ENCODE measurements at places on chromosomes 7 and 10.

- DNase-seq = no peak
These were observed 28.7 kb downstream of the VTI1A start for GRCh38 chr10:112475575-112476218.

DNA sequence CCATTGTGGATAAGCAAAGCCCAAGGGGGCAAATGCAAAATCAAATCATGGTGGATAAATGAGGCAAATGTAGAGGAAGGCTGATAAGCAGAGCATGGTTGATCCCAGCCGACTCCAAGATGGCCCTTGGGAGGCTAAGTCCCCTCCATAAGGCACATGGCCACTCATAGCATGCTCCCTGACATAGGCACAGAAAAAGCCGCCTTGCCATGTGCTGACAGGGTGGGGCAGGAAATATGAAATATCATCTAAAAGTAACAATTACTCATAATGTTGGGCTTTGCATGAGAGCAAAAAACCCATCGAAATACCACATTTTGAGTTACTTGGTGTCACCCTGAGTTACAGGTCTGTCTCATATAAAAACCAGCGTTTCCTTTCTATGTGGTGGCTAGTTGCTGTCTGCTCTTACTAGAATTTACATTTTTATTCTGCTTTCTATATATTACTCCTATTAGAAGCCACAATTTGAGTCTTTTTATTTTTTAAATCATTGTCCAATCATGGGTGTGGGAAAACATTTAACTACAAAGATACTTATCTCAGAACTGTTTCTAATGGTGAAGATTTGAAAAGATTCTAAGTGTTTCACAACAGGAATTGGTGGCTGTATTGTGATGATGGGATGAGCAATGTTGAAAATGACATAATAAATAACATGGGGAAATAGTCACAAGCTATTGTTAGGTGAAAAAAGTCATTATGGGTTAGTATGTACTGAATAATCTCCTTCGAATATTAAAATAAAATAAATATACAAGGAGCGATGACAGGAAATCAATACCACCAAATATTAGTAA, 102.7 kb downstream of the CUBN start:
- peak; percentile 96 for DNase-seq

- DNase-seq = no peak
These were observed 22.6 kb upstream of the PRTFDC1 start for GRCh38 chr10:24974976-24975375.

GRCh38 chr10:30057421-30057841, 2.0 kb downstream of the JCAD start:
- DNase-seq = no peak

DNA sequence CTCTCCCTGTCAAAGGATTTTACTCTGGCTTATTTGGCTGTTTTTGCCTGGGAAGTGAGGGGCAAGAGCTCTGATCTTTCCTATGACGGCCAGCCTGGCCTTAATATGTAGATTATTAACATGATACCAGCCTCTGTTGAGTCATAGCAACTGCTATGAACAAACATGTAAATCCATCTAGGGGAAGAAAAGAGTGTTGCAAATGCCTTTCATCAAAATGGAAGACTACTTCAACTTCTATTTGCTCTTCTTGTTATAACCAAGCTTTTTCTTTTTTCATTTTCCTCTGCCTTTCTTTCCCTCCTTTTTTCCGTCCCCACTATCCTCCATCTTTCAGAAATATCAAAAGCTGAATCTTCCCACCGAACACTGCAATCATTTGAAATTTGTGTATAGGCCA, 46.6 kb downstream of the BTRC start:
- no peak for DNase-seq

GRCh38 chr10:131387018-131387529, 75.6 kb upstream of the TCERG1L start:
- DNase-seq = no peak

DNA sequence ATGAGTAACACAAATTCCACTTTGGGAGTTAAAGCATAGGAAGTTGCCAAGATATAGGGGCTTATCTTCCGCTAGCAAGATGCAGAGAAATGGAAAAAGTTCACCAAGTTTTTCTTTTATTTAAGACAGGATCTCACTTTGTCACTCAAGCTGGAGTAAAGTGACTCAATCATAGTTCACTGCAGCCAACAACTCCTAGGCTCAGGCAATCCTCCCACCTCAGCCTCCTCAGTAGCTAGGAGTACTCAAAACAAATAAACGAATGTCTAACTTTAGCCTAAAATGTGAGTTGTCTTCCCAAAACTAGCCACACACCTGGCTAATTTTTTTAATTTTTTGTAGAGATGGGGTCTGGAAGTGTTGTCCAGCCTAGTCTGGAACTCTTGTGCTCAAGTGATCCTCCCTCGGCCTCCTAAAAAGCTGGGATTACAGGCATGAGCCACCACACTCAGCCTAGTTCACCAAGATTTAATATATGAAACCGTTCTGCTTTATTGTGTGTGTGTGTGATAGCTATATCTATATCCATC, 9.9 kb downstream of the VIM start:
- DNase-seq = no peak

GRCh38 chr7:50962962-50963374, 180.3 kb upstream of the GRB10 start:
- DNase-seq = no peak

DNA sequence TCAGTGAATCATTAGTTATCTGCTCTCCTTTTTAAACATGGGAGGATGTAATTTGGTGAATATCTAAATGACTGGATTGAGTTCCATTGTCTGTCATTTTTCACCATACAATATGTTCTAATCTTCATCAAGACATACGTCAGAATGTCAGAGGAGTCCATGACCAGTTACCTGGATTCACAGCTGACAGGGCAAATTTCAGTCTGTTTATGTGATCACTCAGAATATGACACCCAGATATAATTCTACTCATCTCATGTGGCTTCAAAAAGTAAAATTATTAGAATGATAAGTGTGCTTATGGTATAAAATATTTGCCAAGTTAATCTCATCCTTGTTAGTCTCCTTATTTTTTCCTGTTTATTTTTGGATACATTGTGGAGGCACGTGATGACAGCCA, 150.2 kb downstream of the CDC14C start:
- DNase-seq = no peak

DNA sequence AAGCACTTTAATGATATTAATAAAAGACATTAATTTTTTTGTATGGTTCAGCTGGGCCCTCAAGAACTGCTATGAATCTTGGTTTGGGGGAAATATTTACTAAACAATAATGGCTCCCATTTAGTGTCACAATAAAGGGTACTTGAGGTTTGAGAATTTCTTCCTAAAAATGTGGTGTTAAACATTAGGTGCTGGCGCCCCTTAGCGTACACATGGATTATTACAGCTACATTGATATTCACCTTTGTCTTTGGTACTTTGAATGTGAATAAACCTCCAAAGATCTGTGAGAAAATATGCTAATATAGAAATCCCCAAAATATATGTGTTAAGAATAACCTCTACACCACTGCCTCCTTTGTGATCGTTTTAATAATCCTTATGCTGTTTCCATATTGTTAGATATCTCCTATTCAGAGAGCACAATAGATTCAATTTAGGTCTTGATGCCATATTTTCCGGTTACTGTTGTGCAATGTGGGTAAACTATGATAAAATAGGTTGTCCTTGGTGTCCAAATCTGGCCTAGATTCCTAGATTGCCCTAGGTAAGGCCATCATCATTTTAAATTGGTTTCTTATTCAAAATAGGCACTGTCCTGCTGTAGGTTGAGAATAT, 161.8 kb upstream of the CACNA2D1 start:
- peak; percentile 10 for DNase-seq

GRCh38 chr10:42934351-42934811, 142.5 kb upstream of the RET start:
- DNase-seq = no peak

DNA sequence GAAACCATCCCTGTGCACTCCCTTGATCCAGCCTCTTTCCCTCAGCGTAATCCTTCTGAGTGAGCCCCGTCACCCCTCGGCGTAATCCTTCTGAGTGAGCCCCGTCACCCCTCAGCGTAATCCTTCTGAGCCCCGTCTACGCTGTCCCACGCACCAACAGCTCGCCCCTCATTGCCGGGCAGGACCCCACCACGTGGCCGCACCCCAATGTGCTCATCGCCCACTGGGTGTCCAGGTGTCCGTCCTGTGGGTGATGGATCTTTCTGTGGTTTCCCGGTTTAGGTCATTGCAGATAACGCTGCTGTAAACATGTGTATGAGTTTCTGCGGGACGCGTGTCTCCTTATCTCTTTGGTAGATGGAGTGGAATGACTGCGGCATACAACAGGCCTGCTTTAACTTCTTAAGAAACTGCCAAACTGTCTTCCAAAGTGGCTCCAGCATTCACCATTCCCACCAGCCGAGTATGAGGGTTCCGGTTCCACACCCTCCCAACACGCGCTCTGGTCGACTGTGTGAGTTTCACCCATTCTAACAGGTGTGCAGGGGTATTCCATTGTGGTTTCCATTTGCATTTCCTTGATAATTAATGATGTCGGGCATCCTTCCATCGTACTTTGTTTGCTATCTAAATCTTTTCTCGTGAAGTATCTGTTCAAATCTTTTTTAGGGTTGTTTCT, 42.1 kb upstream of the NKX6-2 start:
- DNase-seq = no peak

GRCh38 chr10:9004736-9005135, 950.2 kb downstream of the GATA3 start:
- no peak for DNase-seq

- DNase-seq = no peak
These were observed 76.8 kb downstream of the TPST1 start for GRCh38 chr7:66281678-66282590.

DNA sequence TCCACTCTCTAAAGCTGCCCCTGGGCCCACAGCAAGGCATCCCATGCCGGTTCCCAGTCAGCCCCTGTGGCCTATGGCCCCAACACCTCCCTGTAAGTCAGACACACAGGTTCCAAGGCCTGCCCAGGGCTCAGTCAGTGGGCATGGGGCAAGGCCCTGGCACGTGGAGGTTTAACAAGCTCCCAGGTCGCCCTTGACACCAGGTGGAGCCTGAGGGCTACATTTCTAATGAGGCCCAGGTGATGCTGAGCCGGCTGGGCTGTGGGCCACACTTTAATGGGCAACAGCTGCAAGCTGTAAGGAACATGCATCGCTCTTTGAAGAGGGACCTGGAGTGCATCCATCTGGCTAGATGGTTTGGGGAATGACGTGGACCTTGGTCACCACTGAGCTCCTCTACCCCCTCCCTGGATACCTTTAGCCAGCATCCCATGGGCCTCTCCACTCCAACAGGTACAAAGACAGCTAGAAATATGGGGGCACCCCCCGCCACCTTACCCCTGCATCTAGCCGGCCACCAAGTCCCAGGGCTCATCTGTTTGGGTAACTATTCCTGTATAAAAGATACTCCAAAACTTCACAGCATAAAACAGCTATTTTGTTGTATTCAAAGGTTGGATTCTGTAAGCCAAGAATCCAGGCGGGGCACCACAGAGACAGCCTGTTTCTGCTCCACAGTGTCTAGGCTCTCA, 122.5 kb downstream of the OAT start:
- DNase-seq = no peak

DNA sequence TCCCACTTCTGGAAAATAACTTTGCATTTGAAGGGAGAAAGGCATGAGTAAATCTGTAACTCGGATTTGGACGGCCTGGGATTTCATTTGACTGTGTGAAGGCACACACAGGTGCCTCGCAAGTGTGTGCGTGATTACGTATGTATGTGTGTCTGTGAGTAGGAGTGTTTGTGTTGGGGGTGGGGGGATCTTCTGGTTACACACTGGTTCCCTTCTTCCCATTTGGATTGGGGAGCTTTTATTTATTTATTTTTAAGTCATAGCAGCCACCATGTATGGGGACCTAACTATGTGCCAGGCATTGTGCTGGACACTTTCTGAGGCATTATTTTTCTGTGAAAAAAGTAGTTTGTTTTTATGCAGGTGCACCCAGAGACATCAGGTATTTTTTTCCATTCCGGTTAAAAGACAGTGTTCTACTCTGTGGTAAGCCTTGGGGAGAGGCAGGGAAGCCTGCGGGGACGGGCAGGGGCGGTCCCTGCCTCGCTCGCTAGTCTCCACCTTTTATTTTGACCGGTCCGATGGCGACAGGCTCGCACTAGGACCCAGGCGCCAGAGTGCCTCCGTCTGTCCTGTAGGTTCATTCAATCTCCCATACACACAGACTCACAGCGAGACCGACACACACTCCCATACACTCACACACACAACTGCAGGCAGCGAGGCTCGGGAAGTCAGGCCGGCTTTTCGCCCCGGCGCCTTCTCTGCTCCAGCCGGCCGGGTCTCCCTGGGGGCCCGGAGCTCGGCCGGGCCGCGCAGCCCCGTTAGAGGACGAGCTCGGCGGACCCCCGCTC, at the start of gene MXI1:
Gene MXI1, plus strand, starts transcription at position 595 of the 794 bp plus-strand sequence. CDS start 204 bp downstream, outside the sequence.
- DNase-seq = peak; percentile 62

DNA sequence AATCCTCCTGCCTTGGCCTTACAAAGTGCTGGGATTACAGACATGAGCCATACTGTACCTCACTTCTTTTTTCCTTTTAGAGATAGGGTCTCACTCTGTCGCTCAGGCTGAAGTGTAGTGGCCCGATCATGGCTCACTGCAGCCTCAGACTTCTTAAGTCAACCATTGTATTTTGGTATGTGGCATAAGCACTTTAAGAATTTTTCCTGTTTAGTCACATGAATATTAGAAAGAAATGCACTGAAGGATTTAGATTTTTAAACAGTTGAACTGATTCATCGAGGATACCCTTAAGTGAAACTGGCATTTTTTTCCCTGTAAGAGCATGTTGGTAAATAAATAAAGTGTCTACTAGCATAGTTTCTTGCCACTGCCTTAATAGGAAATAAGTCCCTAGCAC, 319.3 kb upstream of the CACNA2D1 start:
- no peak for DNase-seq

GRCh38 chr10:89392974-89393373, 551 bp downstream of the IFIT1 start:
- no peak for DNase-seq

GRCh38 chr10:109770663-109771062, 152.6 kb downstream of the XPNPEP1 start:
- DNase-seq = no peak

- peak; percentile 6 for DNase-seq
These were observed 514 bp upstream of the GAD2 start for GRCh38 chr10:26215935-26216584.

Measured in activated CD4-positive, alpha-beta T cell treated with anti-CD3 and anti-CD28 coated beads, Interleukin-2, Interleukin-4, amounts not matched to agents 100 ng/mL and 50 ng/mL, durations not matched to agents 16 hours and 8 hours (primary cell).